ENCODE measurements at places on chromosomes 2 and 18.

DNA sequence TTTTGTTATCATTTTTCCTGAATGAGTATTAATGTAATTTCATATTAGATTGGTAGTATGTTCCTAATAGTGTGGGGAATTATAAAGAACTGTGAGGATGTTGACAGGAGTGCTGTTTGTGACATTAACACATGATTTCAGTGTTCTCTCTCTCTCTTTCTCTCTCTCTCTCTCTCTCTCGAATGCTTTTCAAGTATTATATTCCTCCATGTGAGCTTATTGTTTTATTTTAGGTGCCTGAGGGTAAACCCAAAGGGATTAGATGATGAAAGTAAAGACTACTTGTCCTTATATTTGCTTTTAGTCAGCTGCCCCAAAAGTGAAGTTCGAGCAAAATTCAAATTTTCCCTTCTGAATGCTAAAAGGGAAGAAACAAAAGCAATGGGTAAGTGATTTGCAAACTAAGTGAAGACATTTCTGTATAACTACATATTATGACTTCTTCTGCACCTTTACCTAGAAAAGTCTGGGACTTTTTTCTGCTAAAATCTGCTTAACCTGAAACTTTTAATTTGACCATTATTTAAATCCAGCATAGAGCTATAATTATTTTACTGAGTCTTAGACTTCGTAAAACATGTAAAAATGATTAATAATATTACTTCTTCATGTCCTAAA, 49.2 kb downstream of the SPOPL start:
- DNase-seq, result no peak

DNA sequence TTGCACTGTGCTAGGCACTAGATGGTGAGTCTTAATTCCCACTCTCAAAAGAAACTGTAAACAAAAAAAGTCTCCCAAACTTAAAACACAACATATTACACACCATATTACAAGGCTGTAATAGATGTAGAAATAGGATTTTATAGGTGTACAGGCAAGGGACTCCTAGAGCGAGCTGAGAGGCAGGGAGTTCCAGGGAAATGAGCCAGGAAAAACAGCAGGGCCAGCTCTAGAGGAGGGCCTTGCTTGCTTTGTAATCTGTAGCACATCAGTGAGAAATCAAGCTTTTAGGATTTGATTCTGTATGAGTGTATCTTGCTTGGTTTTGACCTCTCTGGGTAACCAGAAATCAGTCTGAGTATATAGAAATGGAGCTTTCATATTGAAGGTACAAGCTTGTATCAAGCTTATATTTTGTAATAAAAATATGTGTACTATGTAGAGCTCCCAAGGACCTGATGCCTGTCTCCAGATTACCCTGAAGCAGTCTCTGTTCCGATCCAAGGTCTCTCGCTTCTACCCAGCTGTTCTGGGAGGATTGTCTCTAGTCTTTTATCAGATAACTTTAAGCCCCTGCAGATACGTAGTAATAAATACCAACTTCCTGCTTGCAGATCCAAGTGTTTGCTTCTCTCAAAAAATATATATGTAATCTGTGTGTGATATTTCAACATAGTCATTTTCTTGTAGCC, 73.0 kb downstream of the MYO1B start:
- DNase-seq, result no peak

DNA sequence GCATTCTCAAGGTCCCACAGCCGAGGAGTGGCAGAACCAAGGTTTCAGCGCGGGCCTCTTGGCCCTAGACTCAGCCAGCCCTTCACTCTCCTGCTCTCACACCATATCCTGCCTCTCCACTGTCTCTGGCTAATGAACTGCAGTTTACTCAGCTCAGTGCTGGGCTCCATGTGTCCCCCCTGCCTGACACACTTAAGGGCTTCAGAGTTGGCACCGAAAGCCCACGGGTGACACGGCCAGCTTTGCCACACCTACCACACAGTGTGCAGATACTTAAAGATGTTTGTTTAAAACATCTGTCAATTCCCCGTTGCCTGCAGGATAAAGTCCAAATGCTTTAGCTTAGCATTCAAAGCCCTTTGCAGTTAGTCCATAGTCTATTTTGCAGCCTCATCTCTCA, 241.2 kb downstream of the SEPTIN10 start:
- DNase-seq, result no peak

GRCh38 chr2:103660947-103661346, 899.1 kb downstream of the TMEM182 start:
- DNase-seq, result no peak

DNA sequence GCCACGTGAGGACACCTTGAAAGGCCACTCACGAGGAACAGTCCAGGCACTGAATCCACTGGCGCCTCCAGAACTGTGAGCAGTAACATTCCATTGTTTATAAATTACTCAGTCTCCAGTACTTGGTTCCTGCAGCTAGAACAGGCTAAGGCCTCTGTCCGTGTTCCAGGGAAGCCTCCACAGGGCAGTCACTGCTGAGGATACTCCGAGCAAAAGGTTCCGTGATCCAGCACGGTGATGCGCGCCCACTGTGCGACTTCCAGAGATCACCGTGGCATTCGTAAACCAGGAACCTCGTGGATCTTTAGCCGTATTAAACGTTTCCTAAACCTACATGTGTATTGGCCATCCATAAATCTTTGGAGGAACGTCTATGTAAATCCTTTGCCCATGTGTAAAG, 51.5 kb upstream of the SALL3 start:
- no peak for DNase-seq

- DNase-seq, result no peak
Observed at GRCh38 chr2:198143793-198144192, 339.4 kb downstream of the PLCL1 start.

DNA sequence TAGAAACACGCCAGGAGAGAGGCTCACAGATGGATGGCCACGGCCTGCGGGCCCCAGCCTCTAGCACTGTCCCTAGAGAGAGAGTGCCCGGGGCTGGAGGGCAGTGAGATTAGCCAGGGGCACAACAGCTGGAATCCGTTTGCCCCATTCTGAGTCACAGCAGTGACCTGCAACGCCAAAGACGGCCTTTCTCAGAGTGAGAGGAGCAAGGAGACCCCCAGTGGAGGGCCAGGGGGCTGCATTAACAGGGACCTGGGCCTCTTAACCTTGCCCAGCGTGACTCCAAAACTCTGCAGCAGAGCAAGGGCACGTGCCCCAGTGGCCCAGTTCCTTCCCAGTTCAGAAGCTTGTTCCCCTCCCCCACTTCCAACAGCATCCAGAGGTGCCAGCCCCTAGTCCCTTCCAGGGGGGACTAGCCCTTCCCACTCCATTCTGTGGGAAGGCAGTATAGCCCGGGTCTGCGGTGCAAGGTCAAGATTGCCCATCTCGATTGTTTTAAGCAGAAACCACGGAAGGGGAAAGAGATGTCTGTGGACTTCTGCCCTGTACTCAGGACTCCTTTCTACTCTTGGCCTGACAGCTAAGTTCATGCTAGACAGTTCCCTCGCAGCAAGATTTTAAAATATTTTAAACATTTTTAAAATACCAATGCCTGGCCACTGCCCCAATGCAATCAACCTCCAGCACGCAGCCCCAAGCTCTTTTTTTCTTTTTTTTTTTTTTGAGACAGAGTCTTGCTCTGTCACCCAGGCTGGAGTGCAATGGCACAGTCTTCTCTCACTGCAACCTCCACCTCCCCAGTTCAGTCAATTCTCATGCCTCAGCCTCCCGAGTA, 50.9 kb upstream of the BIN1 start:
- no peak for DNase-seq

- DNase-seq, result no peak
Observed at GRCh38 chr2:10146366-10147005, 23.9 kb downstream of the RRM2 start.

- no peak for DNase-seq
Observed at GRCh38 chr2:237540823-237541222, 25.6 kb upstream of the PRLH start.

Data from CD4-positive, alpha-beta T cell treated with Interleukin-1 beta for 1 hour (primary cell).